Stimulated activated CD4-positive, alpha-beta T cell treated with anti-CD3 and anti-CD28 coated beads, Interleukin-1b, Interleukin-23, amount 100 ng/mL, for 1 hour (primary cell): ENCODE measurements at places on chromosomes 1 and 21.

- no peak for DNase-seq
These were observed 423.9 kb upstream of the ADGRL4 start for GRCh38 chr1:79430437-79430836.

DNA sequence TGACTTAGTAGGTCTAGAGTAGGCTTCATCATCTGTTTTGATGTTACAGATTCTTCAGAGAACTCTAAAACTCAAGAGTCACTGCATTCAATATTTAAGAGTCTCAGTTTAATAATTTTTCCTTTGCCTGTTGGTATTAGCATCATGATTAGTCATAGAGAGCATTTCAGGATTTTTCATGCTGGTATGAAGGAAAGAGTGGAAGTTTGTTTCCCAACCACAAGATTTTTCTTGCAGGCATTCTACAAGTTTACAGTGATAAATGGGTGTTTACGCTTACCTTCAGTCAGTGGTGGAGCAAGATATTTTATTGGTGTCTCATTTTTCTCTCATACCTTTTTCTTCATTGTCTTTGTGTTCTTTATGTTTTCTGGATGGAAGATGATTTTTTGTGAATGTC lies 58.4 kb upstream of the MYOCOS start:
- no peak for DNase-seq

DNA sequence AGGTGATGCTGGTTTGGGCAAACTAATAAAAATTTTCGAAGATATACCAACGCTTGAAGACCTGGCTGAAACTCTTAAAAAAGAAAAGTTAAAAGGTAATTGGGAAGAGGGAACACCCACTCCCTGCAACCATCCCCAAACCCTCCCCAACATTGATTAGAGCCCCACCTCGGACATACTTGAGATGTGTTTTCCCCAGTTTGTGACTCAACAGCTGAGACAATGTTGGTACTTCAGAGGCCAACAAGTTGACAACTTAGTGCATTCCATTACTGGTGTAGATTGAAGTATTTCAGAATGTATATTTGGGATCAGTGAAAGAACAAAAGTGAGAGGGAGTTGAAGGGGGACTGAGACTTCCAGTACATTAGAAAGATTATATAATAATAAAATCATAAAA lies 5.1 kb downstream of the IFI16 start:
- DNase-seq: no peak

DNA sequence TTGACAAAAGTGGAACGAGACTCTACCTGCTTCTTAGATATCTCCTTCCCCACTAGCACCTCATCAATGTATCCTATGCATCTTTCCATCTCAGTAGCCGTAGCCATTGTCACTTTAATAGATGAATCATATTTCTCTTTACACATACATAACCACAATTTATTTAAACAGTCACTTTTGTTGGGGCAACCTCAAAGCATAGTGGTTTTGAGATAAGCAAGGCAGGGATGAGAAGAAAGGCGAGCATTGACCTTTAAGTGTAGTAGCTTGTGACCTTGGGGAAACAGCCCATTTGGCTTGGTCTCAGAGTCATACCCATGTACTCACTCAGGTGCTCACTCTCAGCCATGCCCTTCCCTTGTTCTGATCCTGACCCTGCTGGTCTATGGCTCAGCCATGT lies 260.1 kb downstream of the C1orf94 start:
- no peak for DNase-seq

DNA sequence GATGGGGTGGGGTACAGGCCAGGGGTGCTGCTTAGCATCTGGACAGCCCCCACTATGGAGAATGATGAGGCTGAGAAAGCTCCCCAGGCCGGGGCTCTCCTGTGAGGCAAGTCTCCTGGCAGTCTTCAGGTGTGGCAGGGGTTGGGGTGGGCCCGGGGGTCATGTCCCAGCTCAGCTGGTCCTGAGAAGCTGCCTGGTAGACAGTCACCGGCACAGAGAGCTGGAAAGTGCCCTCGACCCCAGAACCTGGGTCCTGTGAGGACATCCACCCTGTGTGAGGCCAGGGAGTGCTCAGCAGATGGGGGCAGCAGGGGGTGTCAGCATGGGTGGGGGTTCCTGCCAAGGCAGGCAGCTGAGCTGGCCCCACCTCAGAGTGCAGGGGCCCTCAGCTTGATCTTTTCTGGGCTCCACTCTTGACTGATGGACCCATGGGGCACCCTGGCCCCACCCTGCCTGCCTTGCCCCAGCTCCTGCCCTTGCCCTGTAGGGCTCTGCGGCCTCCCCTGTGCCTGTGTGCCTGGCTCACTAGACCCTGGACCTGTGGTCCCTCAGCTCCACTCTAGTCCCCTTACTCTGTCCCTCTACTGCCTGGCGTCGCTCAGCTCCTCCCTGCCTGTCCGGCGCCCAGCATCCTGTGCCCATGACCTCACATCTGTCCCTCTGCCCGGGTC lies 5.8 kb downstream of the IBA57 start:
- no peak for DNase-seq

DNA sequence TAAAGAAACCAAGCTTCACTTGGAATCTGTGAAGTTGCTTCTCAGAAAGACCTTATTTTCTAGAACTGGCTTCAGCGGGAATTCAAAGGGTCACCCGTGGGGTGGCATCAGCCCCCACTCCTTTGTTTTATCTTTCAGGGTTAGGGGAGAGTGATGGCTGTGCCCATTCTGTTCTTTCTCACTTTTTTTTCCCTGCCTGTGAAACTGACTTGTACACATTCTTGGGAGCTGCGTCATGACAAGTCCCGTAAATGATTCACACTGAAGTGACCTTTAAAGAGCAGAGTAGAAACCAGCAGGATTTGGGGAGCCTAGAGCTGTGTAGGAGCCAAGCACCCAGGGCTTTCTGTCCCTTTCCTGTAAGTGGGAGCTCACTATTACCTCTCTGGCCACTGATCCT lies 43.8 kb downstream of the SLC44A3 start:
- no peak for DNase-seq

- no peak for DNase-seq
These were observed 712.3 kb downstream of the PTPRU start for GRCh38 chr1:29948581-29948980.

GRCh38 chr1:231781892-231782291 lies 155.3 kb downstream of the DISC1 start:
- DNase-seq: no peak

GRCh38 chr1:10106756-10107475 lies 74.2 kb downstream of the UBE4B start:
- no peak for DNase-seq

GRCh38 chr1:26482921-26483320 lies 10.7 kb downstream of the HMGN2 start:
- DNase-seq: no peak

DNA sequence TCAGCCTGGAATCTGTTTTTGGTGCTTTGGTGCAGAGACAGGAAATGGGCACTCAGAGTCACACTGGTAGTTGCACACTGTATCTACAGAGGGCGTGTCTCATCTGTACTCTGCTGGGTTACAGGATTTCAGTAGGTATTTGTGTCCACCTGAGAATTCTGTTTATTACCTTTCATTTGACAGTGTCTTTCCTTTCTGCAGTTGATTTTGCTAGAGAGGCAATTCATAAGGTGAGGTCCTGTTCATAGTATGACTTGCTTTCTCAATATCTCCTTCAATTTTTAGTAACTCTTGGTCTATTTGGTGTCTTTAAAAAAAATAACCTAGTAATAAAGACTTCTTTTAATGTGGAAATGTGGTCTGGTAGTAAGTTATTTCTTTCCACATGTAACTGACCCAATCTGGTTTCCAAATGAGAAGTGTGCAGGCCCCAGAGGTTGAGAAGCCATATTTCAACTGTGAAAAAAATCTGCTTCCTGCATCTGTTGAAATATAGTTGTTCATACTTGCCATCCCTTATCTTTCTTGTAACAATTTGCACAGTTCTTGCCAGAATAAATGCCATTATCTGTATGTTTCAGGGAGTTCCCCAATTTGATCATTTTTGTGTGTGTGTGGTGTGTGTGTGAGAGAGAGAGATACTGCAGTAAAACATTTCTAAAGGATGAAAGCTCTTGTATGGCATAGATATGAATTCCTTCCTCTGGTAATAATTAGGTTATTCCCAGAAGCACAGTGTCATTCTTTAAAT lies 78.4 kb upstream of the DNAJC6 start:
- no peak for DNase-seq

GRCh38 chr1:65525266-65526048 lies 105.0 kb downstream of the LEPR start:
- no peak for DNase-seq

- no peak for DNase-seq
These were observed 18.1 kb upstream of the SLC44A3 start for GRCh38 chr1:94801919-94802546.

DNA sequence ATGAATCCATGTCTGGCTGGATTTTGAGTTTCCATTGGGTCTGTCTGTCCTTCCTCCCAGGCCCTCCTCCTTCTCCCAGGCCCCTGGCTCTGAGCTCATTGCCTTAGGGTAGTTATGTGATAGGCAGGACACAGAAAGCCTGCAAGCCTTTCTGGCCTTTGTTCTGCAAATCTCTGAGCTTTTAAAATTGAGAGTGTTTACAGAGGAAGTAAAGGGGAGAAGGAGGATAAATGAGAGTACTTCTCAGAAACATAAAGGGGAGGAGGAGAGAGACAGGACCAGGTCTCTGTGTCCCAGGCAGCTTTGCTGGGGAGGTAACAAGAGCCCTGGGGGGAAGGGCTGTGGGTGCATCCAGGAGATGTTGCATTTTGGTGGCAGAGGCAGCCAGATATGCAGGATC lies 126.7 kb downstream of the FOXD2 start:
- no peak for DNase-seq

- no peak for DNase-seq
These were observed 55.8 kb upstream of the SELENON start for GRCh38 chr1:25744140-25744581.

DNA sequence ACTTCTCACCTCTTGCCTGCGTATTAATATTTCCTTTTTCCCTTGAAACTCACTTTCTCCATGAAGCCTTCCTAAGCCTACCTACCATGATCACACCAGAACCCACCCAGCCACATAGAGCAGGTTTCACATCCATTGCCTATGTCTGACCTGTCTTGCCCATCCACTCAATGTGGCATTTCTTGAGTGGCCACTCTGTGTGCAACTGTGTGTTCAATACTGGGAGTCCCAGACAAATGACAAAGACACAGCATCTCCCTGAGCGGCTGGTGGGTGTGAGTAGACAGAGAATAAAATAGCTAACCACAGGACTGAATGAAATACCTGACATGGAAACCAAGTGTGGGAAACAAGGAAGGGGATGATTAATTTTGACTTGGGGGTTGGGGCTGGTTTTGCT lies 3.1 kb downstream of the PTGFRN start:
- no peak for DNase-seq

GRCh38 chr1:88877382-88877825 lies 14.0 kb downstream of the GTF2B start:
- no peak for DNase-seq

GRCh38 chr1:239123260-239123659 lies 263.1 kb upstream of the CHRM3 start:
- DNase-seq: no peak

DNA sequence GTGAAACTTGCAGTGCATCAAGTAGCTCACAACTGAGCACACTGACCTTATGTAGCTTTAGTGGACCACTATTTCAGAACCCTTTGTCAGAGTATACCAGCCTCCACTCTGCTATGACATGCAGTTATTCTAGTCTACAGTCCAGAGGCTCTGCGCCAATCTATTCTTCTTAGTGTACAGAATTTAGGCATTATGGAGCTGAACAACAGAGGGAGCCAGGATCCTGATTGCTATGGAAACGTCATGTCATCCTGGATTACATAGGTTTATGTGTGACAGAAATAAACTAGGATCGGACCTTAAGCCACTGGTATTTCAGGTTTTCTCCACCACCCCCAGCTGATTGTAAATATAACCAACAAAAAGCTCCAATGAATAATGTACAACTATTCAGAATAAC lies 48.1 kb upstream of the EEIG2 start:
- no peak for DNase-seq

GRCh38 chr21:44874240-44874496 lies 678 bp upstream of the PTTG1IP start:
- DNase-seq: no peak

GRCh38 chr1:161743231-161743630 lies 6.4 kb upstream of the DUSP12 start:
- DNase-seq: no peak

- DNase-seq: no peak
These were observed 341.7 kb downstream of the PCP4 start for GRCh38 chr21:40208948-40209345.

- no peak for DNase-seq
These were observed 142.2 kb downstream of the URB2 start for GRCh38 chr1:229768232-229768631.

DNA sequence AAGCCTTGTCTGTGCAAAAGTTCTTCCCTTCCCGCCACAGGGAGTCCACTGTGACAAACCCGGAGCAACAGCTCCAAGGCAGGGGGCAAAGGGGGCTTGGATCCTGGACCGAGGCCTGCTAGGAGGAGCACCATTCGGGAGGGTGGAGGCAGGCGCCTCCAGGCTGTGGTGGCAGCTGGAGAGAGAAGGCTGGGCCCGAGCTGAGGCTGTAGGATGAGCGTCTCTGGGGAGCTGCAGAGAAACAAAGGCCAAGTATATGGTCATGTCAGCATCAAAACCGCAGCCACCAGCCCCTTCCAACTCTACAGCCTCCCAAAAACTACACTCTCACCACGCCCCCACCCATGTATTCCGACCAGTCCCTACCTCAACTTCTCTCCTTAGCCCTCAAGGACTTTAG lies 579 bp downstream of the SH3BP5L start:
- DNase-seq: no peak

DNA sequence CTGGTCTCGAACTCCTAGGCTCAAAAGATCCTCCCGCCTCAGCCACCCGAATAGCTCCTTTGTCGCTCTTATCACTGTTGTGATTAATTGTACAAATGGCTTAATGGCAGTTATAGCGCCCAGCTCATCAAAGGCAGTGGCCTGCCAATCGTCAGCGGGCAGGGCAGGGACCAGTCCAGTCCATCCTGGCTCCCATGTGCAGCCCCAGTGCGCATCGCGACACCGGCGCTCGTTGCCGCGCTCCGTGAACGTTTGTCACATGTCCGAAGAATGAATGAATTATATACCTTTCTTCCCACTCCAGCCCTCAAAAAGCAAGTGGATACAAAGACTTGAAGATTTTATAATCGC lies 18.4 kb downstream of the MTX1 start:
- no peak for DNase-seq

DNA sequence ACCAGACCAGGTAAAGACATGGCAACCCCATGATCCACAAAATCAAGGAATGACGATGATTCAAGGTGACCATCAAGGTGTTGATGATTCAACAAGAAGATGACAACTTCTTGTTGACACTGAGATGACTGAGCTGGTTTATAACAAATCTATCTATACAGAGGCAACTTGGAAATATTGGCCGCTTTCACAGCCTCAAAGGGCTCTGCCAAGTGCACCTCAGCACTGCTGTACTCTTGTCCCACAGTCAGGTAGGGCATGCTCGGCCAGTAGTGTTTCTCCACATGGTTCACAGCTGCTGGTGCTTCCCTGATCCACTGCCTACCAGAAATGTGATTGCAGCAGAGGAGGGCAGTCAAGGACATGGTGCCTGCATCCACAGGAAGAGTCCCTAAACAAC lies 125.2 kb upstream of the SYT6 start:
- no peak for DNase-seq

GRCh38 chr1:17287130-17287776 lies 20.7 kb upstream of the PADI4 start:
- no peak for DNase-seq
